Left cardiac atrium (tissue), 4 donors: ENCODE measurements at places on chromosomes 16 and 17. TPM values are rescaled to one million over a fixed set of nuclear protein-coding genes. Genes with fewer than 3 reads are reported as not detected.

DNA sequence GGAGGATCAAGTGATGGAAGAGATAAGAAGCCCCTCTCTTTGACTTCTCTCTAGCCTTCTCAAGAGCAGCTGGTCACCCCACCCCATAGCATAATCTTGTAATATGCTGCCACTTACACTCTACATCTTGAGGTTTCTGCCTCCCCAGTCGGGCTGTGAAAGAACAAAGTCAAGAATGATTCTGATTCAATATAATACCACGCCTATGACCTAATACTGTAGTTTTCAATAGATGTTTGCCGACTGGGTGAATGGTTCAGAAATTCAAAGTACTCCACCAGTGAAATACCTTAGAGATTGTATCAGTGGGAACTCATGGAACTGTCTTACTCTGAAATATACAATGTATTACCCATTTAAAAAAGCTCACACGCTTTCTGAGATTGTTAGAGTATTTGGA, 93.0 kb upstream of the ZFHX3 start:
- no peak for DNase-seq

GRCh38 chr16:7177875-7178274, 154.8 kb upstream of the RBFOX1 start:
- DNase-seq = no peak

Gene RFWD3
- 7.2 TPM for total RNA-seq

Gene PMP22
- 163 TPM for total RNA-seq

Gene HAP1
- total RNA-seq = not detected

DNA sequence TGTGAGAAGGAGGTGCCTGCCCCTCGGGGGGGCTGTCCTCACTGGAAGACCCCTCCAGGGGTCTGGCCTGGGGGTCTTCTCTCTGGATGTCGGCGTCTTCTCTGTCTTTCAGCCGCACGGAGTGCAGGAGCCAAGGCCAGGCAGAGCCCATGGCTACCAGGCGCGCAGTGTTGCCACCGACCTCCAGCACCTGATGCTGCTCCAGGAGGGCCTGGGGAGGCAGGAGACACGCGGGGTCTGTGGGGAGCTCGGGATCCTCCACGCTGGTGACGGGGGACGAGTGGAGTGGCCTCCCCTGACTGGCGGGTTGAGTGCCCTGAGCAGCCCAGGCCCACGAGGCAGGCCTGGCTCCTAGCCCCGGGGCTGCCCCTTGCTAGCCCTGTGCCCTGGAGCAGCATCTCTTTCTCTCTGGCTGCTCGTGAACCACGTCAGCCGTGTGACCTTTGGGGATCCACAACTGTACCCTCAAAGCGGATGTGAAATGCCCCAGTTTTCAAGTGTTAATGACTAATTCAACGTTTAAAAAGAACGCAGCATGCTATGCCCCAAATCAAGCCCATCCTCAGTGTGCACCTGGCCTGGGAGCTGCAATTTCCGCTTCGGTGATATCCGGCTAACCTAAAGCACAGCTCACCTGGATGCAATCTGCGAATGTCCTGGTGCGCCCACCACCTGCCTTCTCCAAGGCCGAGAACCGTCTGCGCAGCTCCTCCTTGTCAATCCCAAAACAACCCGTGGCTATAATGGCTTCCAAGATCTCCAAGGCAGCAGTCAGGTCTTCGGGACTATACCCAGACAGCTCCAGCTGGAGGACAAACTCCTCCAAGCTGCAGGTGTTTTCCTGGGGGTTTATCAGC, 62.9 kb downstream of the IL21R start:
- DNase-seq = no peak
